ENCODE measurements at places on chromosomes 7 and 10.

DNA sequence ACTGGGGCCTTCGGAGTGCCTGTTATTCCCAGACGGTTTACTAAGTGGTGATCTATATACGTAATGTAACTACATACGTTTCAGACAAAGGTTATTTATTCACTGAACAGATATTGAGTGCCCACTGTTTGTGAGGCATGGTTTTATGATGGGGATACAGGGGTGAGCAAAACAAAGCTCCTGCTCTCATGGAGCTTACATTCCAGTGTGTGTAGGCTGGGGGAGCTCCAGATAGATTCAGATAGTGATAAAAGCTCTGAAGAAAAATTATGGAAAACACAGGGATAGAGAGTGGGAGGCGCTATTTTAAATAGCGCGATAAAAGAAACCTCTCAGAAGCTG lies 466 bp upstream of the DNAJB12 start:
- DNase-seq: no peak

- no peak for DNase-seq
Measured at GRCh38 chr7:26532471-26532870, 240.8 kb downstream of the SNX10 start.

- no peak for DNase-seq
Measured at GRCh38 chr10:120052964-120053702, 160.6 kb downstream of the SEC23IP start.

- DNase-seq: no peak
Measured at GRCh38 chr10:126097558-126098225, 201.3 kb downstream of the FANK1 start.

GRCh38 chr7:82697897-82698296 lies 254.3 kb upstream of the CACNA2D1 start:
- DNase-seq: no peak

- DNase-seq: no peak
Measured at GRCh38 chr7:6619961-6620360, 4.6 kb downstream of the ZNF853 start.

GRCh38 chr10:68561865-68562649 lies 1.9 kb downstream of the TET1 start:
- no peak for DNase-seq

DNA sequence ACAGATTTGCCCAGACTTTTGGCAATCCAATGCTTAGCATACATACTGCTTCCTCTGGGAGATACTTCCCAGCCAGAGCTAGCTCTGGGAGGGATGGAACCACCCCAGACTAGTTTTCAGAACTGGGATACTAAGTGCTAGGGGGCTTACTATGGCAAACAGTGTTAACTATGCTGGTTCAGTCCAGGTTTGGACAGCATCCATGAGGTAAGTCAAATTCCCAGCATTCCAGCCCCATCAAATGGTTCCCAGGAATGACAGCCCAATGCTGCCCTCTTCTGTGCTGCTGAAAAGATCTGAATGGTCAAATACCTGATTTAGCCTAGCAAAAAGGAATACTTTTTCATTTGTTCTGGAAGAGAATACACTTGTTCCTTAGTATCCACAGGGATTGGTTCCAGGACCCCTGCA lies 141.7 kb upstream of the CCDC6 start:
- no peak for DNase-seq

- no peak for DNase-seq
Measured at GRCh38 chr7:98810153-98810802, 59.5 kb downstream of the TMEM130 start.

DNA sequence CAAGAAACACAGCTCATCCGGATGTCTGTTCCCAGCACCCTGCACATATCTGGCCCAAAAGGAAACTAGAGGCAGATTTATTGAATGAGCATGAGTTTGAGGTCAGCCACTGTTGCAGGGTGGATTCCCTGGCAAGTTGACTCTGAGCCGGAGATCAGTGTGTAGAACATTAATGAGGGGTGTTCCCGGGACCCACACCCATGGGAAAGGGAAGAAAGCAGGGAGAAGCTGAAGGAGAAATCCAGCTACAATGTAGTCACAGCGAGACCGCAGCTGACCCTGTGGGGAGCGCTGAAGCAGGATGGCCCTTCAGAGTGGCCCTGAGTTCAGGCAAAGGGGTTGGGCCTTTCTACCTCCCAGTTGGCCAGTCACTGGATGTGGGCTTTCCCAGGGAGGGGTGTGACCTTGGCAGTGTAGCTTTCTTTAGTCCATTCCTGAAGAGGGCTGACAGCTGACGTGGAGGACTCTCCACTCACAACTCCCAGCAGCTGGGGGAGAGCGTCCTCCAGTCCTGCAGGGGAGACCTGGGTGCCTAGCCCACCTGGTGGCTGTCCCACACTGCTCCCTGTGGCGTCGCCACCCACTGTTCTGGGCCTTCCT lies 324.2 kb upstream of the ZMIZ1 start:
- DNase-seq: no peak

GRCh38 chr10:58350619-58351323 lies 16.0 kb downstream of the UBE2D1 start:
- DNase-seq: no peak

DNA sequence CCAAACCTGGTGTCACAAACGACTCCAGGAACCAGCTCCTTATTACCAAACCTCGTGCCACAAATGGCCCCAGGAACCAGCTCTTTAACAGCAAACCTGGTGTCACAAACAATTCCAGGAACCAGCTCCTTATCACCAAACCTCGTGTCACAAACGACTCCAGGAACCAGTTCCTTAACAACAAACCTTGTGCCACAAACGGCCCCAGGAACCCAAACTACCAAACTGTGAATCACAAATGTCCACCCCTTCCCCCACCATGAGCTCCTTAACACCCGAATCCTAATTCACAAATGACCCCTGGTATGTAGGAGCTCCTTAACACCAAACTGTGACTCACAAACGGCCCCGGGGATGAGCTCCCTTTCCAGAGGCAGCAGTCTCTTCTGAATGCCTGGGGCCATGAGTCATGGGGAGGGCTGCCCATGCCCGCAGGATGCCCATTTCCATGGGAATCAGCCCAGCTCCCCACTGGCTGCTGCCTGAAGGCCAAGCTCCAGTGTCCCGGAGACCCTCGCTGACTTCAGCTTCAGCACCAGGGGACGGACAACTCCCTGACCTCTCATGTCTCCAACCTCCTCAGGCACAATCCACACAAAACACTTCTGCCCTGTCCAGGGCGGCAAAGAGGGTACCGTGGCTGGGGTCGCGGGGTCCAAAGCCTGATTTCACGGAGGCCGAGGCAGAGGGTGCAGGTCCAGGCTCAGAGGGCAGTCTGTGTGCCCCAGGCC lies 213.1 kb downstream of the ELFN1 start:
- no peak for DNase-seq

- DNase-seq: no peak
Measured at GRCh38 chr7:13179011-13179582, 491.7 kb downstream of the ARL4A start.

DNA sequence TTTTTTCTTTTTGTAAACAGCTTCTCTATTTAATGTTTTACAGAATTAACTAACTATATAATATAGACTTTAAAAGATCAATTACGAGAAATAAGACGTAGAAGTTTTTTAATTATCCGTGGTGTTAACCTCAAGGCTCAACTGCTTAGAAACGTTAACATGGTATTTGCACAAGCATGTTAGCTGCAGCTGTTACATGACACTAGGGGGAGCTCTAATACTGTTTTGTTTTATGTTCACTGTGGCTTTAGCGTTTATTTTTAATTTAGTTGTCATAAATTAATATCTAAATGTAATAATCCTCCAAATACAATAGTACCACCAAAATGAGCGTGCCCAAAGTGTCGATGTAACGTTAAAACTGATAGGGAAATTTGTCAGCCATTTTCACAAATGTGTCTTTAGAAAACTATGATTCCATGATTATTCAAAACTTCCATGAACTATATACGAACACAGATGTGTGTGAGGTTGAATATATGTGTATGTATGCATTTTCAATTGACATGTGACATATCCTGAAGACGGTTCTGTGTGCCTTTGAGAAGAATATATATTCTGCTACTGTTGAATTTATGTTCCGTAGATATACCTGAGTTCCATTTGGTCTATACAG lies 828.8 kb upstream of the MBL2 start:
- DNase-seq: no peak

- no peak for DNase-seq
Measured at GRCh38 chr7:27689591-27690164, 27.0 kb upstream of the HIBADH start.

DNA sequence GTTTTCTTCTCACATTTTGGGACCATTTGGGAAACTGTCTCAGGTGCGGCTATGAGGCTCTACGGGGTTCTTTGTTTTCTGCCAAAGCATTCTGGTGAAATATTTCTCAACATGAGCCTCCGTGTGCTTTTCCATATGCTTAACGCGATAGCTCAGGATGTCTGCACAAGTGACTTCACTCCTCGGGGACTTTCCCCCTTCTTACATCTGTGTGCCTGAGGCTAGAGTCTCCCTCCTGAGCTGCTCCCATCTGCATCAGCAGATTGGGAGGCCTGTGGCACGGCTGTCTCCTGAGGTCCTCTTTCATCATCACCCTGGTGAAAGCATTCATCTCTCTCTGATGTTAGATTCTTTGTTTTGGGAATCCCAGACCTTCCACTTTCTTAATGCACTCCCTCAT lies 1190.9 kb downstream of the TYW1 start:
- no peak for DNase-seq

DNA sequence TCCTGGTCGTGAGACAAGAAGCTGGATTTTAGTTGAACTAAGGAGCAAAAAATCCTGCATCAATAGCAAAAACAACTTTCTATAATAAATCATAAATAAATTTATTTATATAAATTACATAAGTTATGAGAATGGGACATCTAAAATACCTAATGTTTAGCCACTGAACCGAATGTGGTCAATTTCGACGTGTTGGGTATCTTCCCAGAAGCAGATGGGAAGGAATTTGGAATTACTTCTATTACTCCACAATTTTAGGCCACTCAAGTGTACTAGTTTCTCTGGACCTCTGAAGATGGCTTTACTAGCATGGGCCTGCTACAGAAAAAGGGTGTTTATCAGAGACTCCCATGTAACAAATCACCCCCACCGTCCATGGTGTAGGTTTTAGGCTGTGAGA lies 172.0 kb downstream of the PRPF18 start:
- no peak for DNase-seq

DNA sequence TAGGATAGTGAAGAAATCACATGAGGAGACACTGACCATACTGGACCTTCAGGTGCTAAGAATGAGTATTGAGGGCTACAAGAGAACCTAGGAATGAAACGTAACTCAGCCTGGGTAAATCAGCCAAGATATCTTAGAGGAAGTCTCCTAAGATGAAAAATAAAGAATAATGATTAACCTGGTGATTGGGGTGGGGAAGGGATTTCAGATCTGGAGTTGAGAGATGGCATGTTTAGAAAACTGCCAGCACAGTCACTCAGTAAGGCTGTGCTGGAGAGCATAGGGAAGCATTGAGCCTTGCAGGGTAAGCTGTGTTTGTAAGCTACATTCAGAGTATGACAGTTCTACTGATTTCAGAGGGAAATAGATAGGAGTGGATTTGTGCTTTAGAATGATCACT lies 1.9 kb upstream of the MALRD1 start:
- no peak for DNase-seq

GRCh38 chr7:37267251-37267650 lies 181.4 kb downstream of the ELMO1 start:
- DNase-seq: no peak

- no peak for DNase-seq
Measured at GRCh38 chr7:84055904-84056605, 138.5 kb downstream of the SEMA3A start.

- no peak for DNase-seq
Measured at GRCh38 chr7:76283254-76284159, 19.0 kb upstream of the HSPB1 start.

DNA sequence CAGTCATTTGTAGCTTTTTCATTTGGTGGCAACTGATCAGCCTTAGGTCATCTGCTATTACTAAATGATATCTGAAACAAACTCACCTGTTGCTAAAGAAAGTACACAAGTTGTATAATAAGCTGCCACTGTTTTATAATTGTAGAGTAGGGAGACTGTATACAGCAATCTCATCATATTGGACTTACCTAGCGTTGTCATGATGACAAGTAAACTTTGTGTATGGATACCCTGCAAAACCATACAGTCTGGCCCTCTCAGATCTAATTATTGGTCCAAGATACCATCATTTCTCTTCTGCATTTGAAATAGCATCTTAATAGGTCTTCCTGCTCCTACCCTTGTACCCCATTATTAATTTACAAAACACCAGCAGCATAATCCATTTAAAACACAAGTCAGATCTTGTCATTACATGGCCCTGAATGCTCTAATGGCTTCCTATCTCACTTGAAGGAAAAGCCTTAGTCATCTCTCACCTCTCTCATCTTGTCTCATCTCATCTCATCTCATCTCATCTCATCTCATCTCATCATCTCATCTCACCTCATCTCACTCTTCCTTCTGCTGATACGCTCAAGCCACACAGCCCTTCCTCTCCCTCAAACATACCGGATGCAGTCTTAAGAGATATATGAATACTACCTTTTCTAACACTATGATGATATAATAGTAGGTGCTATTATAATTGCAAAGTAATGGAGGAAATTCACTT lies 540.6 kb downstream of the MDFIC start:
- no peak for DNase-seq

GRCh38 chr7:73810998-73811360 lies 19.8 kb upstream of the CLDN4 start:
- DNase-seq: no peak

DNA sequence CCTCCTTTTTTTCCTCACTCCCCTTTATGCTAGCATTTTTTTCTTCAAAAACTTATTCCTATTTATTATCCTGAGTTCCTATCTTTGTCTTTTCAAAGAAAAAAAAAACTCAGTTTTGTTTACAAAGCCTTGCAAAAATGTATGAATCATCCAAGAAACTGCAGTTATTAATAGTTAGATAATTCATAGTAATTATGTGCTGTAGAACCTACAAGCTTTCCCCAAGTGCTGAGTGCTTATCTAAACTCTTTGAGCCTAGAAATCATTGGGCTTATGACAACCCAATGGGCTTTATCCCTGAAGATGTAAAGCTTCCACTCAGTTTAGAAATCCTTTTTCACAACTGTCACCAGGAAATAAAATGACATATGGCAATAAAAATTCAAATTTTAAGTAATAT lies 145.9 kb upstream of the WNT16 start:
- no peak for DNase-seq

GRCh38 chr7:15087771-15088170 lies 185.2 kb upstream of the DGKB start:
- DNase-seq: no peak

GRCh38 chr7:98797150-98797549 lies 72.7 kb downstream of the TMEM130 start:
- DNase-seq: no peak

DNA sequence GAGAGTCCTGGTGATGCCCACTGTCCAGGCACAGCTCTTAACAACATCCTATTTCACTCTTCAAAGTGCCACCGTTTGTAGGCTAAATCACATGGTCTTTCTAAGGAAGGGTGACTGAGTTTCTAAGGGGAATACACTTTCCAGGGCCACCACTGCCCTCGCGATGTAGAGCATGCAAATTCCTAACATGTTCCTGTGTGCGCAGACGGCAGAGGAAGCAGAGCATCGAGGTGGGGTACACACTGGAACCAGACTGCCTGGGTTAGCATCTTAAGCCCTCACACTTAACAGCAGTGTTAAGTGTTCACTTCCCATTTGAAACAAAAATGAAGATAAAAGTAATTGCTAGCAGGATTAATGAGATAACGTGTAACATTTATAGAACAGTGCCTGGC lies 3.0 kb downstream of the VOPP1 start:
- DNase-seq: no peak

GRCh38 chr7:135687466-135687865 lies 25.2 kb downstream of the STMP1 start:
- no peak for DNase-seq

Measured in stimulated activated CD8-positive, alpha-beta memory T cell treated with anti-CD3 and anti-CD28 coated beads, Interleukin-7, amount 100 ng/mL, for 1 hour (primary cell).